NCI-H1092 treated with DMSO at 0.1 percent for 48 hours (cell line): ENCODE measurements at places on chromosomes 1 and 21.
A peak's percentile ranks its signal among the peaks of the same experiment; 100 is the strongest.

- DNase-seq: peak; percentile 11
Observed at GRCh38 chr1:42777852-42778251, 6.9 kb upstream of the TMEM269 start.

GRCh38 chr1:42973286-42973685 lies 14.6 kb upstream of the SLC2A1 start:
- DNase-seq: no peak

DNA sequence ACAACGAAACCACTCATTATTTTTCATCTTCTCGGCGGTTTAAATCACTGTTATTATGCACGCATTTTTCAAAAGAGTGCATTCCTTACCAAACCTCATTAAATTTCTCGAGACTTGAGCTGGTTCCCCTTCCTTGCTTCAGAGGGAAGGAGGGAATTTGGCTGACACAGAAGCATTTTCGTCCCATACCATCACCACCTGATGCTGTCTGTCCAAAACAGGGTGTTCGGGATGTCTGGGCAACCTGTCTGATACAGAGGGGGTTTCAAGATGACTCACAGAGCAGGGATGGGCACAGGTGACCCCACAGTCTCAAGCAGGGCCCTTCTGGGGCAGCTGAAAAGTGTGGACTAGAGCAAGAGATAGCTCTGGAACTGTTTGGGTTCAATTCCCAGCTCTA lies 12.3 kb upstream of the RCC2 start:
- DNase-seq: no peak

DNA sequence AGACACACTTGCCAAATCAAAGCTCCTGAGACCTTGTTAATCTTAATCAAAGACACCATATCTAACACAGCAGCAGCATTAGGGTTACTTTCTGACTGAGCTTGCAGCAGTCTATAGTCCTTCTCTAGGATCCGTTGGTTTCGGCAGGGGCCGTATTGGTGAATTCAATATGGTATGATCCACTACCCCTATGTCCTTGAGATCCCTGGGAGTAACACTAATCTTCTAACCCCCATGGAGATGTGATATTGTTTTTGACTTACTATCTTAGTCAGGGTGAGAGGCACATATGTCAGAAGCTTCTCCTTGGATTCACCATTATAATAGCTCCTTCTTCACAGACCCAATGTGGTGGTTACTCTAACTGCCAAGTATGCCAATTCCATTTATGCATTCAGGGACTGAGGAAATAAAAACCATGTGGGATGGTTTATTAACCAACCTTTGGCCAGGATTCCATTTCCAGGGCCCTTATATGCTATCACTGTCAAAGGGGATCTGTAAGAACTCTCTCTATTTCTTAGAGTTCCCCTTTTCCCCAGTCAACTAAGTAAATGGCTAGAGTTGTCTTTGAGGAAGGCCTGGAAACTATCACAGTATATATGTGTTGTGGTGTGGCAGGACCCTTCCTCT lies 673.6 kb upstream of the USP24 start:
- no peak for DNase-seq

GRCh38 chr21:45632160-45632559 lies 11.4 kb upstream of the PCBP3 start:
- no peak for DNase-seq

GRCh38 chr1:226454349-226454748 lies 46.5 kb upstream of the PARP1 start:
- no peak for DNase-seq

DNA sequence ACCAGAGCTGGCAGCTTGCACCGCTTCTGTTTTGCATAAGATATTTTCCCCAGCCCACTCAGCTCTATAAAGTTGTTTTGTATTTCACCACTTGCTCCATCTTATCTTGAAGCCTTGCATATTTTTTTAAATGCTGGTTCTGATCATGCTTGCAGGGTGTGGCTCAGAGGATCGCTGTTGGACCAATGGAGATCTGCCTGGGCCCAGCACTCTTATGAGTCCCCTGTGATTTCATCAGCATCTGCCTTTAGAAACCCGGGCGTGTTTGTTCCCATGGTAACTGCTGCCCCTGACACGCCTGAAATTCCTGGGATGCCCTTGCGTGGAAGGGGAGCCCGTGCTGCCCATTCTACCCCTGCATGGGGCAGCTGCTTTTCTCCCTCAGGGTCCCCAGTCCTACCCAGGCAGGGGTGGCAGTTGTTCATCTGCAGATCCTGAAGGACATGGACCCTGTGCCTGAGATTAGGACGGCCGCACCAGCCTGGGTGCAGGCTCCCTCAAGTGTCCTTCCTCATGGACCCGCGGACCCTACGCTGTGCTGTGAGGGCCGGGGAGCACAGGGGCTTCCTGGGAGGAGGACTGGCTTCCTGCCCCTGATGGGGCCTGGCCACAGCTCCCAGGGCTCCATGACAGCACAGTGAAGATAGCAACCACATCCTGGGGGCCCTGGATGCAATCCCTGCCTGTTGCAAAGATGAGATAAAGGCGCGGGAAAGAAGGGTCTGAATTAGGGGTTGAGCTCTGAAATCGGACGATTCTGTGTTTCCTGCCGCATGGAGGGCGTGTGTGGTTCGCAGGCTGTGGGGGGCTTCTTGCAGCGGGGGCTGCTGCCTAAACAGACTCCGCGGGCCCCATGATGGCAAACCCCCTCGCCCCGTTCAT lies 226.5 kb downstream of the SDCCAG8 start:
- no peak for DNase-seq

DNA sequence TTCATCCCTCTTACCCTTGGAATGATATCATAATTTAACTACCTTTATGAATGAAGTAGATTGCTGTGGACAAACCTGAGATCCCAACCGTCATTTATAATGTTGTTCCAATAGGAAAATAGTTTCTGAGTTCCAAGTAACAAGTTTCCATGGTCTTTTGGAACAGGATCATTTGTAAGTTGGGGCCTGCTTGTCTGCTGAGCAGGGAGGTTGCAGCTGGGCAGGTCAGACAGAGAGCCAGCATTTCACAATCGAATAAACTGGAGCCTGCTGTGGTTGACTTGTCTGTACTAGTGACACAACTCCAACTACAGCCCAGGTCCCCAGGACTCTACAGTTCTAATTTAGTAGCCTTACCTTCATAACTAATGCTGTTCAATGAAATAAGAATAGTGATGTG lies 18.6 kb upstream of the RALGPS2 start:
- no peak for DNase-seq

GRCh38 chr1:31427322-31427721 lies 14.3 kb downstream of the SERINC2 start:
- DNase-seq: no peak

DNA sequence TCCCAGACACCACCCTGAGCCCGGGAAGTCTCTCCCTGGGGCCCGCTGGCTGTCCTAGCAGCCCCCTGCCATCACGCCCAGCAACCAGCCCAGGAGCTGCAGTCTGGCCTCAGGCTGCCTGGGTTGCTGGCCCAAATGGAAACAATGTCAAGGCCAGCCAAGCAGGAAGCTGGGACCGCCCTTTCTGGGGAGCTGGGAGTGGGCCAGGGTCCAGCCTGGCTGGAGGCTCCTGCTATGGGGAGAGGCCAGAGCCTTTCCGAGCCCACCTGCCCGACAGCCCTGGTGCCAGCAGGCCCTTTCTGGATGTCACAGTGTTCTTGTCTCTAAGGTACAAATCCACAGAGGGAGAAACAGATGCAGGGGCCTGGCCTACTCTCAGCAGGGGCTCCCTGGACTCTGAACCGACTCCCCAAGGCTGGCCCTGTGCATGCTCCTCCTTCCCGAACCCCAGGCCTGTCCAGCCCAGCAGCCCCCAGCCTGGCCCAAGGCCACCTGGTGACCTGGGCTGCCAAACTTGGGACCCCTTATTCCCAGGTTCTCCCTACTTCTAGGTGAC lies 1.2 kb upstream of the MMEL1 start:
- DNase-seq: no peak

GRCh38 chr1:209302779-209303568 lies 280.5 kb upstream of the CAMK1G start:
- no peak for DNase-seq

DNA sequence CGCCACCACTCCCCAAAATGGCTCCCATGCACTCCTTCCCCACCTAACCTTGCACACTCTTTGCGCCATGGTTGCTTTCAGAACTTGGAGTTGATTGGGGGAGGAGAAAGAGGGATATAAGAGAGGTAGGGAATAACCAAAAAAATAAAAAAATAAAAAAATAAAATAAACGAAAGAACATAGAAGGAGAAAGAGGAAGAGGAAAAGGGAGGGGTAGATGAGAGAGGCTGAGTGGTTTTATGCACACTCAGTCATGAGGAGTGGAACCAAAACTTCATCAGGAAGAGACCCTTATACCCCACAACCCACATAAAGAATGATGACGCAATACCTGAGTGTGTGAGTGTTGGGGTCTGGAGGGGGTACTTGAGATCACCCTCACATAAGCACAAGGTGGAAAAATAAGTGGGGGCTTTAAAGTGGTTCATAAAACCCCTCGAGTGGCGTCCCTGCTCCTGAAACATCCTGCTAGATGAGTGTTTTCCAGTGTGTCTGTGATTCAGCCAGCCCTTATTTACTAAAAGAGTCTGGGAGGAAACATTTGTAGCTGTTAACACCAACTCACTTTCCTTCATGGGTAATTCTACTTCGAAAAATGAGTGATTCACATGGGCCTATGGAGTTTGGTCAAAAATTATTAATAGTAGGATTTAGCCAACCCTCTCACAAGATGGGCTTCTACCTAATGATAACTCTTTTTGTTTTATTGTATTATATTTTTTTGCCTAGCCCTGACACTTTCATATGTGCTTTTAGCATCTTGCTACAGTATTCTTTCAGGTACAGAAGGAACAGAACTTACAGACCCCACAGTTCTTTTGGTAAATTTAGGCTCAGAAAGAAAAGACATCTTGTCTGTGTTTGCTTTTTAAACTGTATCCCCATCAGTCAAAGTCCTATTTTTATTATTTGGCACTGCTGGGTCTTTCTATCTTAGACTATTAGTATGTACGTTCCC lies 5.2 kb downstream of the SLAMF1 start:
- no peak for DNase-seq

GRCh38 chr1:56135864-56136147 lies 443.6 kb downstream of the PLPP3 start:
- DNase-seq: no peak

- no peak for DNase-seq
Observed at GRCh38 chr21:42437786-42438185, 34.1 kb downstream of the UBASH3A start.

- peak; percentile 49 for DNase-seq
Observed at GRCh38 chr1:73674945-73675561, 522.9 kb downstream of the LRRIQ3 start.

GRCh38 chr1:213330281-213330680 lies 279.2 kb downstream of the RPS6KC1 start:
- no peak for DNase-seq

GRCh38 chr1:2070016-2070415 lies 19.8 kb downstream of the PRKCZ start:
- no peak for DNase-seq

GRCh38 chr1:156500793-156501506 lies 375 bp upstream of the MEF2D start:
- peak; percentile 92 for DNase-seq

GRCh38 chr1:147665521-147665920 lies 4.8 kb downstream of the ACP6 start:
- DNase-seq: no peak

DNA sequence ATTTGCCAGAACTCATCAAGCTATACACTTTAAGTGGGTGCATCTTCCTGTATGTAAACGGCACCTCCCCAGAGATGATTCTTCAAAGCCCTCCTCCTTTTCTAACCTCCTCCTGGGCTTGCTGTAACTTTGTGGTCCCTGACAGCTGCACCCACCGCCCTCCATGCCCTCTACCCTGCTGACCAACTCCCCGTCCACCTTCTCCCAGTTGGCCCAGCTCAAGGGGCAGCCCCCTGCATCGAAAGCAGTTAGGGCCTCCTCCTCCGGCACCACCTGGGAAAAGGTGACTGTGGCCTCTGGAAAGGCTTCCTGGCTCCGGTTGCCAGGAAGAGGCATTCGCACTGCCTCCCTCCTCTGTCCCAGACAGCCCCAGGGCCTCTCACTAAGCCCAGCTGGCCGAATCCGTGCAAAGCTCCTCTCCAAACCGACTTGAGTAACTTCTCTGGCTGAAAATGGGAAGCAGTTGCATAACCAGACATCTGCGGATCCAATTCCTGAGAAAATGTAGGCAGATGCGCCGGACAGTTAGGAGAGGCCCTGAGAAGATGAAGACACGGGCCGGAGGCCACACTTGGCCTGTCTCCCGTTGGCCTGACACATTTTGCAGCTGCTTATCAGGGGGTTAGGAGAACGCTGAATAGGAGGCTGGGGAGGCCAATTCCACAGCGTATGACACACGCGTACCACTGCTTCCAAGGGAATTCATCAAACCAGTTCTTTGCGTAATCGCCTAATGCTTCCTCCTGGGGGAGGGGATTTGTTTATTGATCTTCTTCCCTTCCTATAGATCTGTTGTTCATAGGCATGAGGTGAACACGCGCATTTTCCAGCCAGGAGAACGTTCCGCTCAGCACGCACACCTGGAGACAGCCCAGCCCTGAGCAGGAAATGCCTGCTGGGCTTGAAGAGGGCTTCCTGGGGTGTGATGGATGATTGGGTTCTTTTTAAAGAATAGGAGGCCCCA lies 48.7 kb upstream of the COL6A2 start:
- DNase-seq: peak; percentile 61

- DNase-seq: peak; percentile 69
Observed at GRCh38 chr1:171251042-171251951, 3.0 kb downstream of the FMO1 start.

GRCh38 chr1:240285540-240285939 lies 193.9 kb downstream of the FMN2 start:
- no peak for DNase-seq

DNA sequence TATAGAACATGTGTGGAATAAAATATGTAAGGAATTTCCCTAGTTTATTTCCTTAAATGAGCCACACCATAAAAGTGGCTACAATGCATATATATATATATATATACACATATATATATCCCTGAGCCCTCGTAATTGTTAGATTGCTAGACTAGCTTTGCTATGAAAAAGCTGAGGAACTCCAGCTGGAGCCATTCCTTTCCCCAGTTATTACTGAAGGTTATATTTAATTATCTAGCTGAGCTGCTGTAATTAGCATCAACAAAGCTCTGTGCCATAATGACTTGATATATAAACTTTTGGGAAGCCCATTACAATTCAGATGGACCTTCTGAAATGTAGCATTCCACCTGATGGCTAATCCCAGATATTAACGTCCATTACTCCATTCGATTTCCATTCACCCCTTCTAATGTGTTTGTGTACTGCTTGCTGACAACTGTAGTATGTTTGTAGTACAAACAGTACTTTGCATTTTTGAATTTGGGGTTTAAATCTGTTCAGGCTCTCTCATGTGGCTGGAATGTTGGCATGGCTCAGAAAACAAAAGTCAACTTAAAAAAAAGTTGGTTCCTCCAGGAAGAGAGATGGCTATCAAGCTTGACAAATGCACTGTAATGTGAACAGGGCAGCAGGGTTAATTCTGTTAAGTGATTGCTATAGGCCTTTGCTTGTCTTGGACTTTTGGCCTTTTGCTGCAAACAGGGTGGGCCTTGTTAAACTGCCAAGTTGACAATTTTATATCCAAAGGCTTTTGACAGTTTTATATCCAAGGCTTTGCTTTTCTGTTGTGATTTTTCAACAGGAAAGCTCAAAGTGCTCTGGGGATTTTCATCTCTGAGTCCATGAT lies 170.0 kb downstream of the LTN1 start:
- no peak for DNase-seq

- no peak for DNase-seq
Observed at GRCh38 chr1:54278941-54279422, 79.0 kb downstream of the MRPL37 start.

- DNase-seq: no peak
Observed at GRCh38 chr21:41966041-41966833, 12.4 kb upstream of the C2CD2 start.
